Stimulated activated CD4-positive, alpha-beta T cell treated with anti-CD3 and anti-CD28 coated beads, Interleukin-2, amount 100 ng/mL, for 48 hours (primary cell): ENCODE measurements at places on chromosomes 12 and 14.
A peak's percentile ranks its signal among the peaks of the same experiment; 100 is the strongest.

DNA sequence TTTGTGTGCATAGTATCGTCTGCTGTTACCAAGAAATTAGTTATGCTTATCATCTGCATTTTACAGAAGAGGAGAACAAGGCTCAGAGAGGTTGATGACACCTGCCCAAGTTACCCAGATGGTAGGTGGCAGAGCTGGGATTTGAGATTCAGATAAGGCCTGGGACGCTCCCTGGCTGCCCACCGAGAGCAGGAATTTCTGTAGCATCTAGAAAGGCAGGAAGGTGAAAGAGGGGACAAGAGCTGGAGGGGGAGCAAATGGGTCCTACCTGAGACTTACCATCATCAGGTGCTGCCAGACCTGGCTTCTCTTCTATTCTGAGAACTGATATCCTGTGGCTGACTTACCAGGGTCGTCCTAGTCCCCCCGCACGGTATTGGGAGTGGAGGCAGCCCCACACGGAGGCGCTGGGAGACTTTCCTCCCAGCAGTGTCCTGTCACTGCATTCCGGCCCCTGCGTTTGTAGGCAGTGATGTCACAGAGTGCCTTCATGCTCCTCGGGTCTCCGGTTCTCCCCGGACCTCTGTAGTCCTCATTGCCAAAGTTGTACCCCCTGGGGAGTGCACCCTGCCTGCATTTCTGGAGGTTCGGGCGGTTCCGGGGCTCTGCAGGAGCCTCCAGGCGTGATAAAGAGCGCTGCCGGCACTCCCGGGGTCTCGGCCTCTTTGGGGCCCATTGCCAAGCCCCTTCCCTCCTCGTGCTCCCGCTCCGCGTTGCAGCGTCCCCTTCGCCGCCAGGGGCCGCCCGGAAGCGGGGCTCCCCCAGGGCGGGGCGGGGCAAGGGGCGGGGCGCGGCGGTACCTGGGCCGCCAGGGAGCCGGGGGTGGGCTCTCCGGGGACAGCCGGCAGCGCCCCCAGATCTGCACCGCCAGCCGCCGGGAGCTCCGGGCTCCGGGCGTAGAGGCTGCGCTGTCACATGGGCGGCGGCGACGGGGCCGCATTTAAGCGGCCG is at the start of gene CABP1:
CABP1 (plus strand) TSS at position 856 of the 951 bp plus-strand sequence; CDS start at position 916, 60 bp downstream.
- peak; percentile 59 for DNase-seq

DNA sequence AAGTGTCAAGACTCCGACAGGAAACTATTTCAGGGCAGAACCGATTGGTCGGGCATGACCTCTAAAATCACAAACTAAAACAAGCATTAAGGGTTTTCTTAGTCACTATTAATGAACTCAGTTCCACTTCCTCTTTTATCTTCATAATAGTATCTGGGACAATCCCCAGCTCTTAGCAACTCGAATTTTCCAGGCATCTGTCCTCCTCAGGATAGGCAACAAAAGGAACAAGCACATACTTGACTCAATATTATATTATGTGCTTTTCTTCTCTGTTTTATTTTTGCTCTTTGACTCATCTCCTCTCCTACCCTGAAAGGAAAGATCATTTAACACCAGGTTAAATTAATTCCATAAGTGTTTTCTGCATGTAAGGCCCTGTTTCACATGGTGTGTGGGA is 638.3 kb upstream of the TBX3 start:
- no peak for DNase-seq

GRCh38 chr14:31205681-31206535 is 1.7 kb downstream of the HECTD1 start:
- no peak for DNase-seq

DNA sequence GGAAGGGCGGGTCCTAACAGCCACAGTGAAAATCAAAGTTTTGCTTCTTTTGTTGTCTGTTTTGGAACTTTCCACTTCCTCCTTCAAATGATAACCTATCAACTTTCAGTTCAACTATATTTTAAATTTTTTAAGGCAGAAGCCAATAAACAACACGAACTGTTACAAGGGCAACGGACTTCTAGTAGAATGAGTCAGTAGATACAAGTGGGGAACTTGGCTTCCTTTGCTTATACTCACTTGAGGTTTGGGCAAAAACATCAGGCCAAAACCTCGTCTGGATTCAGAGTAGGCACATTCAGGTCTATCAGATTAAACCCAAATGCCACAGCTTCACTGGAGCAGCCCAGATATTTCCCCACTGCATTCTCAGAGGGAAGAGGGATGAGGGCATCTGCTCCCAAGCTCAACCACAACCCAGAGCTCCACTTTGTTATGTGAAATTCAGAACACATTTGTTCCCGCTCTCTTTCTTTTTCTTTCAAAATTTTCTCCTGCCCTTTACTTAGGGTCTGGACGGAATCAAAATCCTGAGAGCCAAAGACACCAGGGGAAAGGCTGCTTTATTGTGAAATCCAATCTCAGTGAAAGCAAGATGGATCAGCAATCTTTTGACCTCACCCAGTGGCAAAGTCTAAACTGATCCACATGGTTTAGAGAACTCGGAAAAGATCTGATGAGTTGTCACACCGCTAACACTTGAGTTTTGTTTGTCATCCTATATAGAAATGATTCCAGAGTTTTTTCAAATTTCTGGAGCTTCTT is 152.5 kb upstream of the BTG1 start:
- DNase-seq = no peak

DNA sequence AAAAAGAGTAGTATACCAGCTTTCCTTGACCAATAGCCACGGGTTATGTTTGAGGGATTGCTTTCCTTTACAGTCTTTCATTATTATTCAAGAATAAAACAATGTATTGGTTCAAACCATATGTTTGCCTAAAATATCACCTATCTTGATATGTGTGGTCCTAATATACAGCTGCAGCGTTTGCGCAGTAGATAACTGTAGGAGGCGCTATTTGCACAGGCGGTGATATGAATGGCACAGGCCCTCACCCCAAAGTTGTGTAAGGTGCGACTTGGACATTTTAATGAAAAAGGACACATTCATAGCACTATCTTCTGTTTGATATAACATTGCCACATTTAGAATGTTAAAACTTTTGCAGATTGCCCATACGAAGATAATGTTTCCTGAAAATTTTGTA is 298.4 kb downstream of the TRHDE start:
- no peak for DNase-seq
